ENCODE measurements at places on chromosomes 1 and 21. TPM values are rescaled to one million over a fixed set of nuclear protein-coding genes. Genes with fewer than 3 reads are reported as not detected.

DNA sequence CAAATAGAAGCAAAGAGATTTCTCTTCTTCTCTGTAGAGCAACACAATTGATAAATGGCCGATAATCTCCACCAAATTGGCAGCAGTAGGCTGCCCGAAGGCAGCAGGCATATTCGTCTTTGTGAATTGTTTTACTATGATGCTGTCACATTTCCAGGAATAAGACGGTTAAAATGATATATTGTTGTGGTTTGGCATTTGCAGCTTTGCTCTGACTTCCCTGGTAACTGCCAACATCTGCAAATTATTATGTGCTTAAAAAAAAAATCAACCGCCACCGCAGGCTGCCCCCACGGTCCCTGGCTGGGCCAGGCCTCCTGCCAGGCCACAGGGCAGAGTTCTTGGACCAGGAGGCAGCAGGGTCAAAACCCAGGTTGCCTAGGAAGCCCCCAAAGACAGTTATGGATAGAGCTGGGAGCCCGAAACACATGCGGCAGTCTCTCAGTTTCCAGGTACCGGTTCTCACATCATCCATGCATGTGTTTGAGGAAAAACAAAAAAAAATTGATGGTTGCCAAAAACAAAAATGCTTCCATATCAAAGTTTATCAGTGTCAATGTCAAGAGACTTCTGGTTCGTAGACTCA lies 179.3 kb downstream of the ETS2 start:
- DNase-seq, result no peak

DNA sequence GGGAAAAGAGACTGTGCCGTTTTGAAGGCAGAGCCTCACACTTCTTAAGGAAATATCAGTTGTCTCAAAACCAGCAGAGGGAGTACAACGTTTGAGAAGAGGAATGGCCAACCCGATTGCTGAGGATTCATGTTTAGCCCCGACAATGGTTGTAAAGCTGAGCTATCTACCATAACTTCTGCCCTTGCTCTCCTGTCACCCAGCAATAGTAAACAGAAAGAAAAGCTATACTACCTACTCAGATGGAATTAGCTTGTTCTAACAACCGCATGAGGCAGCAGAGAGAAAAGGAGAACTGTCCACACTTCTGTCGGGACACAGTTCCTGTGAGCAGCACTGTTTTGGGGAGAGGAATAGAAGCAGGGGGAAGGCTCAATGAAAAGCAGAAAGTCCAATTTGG lies 91.2 kb downstream of the SLC45A1 start:
- DNase-seq, result no peak

GRCh38 chr1:228429007-228429406 lies 12.3 kb upstream of the TRIM17 start:
- no peak for DNase-seq

DNA sequence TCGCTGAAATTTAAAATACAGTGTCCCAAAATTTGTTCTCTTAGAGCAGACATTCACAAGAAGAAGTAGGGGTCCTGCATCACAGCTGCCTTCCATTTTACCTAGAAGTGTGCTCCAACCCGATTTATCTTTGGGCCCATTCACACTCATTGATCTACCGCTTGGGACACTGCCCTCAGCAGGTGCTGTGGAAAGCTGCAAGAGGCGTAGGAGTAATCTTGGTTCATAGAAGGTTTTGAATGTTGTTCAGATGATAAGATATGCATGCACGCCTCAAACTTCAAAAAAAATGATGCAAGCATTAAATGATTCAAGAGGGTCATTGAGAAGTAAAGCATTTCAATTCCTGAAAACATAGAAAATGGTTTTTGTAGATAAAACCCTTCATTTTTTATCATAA lies 18.6 kb upstream of the C1orf105 start:
- no peak for DNase-seq

DNA sequence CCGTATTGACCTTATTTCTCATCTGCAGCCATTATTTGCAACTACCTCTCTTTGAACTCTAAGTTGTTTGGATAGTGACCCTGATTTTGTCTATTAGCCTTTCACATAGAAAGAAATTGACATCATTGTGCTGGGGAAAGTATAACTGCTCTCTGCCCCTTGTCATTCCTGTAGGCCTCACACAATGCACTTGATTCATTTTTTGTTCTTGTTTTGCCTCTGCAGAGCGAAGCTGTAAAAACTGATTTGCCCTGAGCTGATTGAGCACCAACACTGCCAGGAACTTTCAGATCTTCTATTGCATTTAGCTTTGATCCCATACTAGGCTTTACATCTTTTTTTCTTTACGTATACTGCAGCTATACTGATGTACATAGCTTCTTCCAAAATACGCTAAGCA lies 167.2 kb upstream of the PTBP2 start:
- no peak for DNase-seq

DNA sequence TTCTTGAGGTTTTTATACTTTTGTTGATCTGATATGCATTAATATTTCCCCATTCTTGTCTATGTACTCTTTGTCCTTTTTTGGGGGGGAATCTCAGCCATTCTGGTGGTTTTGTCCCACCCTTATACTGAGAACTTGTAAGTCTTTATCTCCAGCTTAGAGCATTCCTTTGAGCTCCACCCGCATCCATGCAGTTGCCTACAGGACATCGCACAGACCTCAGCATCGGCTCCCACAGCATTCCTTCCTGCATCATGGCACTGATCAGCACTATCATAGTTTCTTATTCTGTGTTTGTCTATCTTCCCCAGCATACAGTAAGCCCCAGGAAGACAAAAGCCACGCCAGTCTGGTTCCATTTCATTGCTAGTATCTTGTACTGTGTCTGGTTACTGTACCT lies 33.0 kb downstream of the HHAT start:
- DNase-seq, result no peak

DNA sequence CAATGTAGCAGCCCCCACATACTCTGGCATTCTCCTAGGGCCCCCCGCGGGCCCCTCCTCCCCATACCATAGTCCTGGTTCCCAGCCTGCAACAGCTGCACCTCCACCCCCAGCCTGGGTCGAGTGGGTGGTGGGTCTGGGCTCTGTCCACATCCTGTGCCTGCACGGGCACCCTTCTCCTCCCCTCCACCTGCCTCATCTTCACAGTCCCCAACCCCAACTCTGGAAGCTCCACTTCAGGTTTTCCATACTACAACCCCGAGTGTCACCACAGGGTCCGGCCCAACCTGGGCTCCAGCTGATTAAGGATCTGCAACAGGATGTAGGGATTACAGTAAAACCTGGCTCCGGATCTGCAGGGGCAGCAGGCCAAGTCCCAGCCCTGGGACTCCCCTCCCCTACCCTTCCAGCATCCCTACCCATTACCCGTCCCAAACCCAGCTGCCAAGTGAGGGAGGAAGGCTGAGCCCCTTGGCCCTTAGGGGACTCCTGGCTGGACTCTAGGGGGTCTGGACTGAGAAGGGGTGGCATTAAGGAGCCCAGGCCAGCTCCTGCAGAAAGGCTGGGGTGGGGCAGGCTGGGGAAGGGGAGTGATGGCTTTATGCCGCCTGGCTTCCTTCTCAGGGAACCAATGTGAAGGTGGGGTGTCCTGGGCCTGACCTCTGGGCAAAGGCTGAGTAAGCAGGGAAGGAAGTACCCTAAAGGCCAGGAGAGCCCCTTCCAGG lies 116.8 kb downstream of the CASZ1 start:
- DNase-seq, result no peak

GRCh38 chr1:48207536-48208075 lies 14.9 kb upstream of the SLC5A9 start:
- DNase-seq, result no peak

DNA sequence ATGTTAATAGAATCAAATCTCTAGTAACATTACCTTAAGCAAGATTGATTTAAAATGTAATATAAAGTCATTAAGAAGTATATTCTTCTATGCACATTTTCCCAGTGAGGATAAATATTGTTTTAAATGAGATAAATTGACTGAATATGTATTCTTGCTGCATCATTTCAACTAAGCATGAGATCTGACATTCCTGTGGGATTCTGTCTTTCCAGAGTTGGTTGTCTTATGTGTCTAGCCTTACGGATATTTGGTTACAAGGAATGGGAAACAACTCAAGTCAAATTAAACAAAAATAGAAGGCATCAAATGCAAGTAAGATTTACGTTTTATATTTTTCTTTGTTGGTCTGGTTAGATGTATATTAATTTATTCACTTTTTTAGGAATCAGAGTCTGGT lies 287.5 kb downstream of the PTGER3 start:
- no peak for DNase-seq

- peak; percentile 79 for DNase-seq
Measured at GRCh38 chr1:46477153-46477929, 12.3 kb upstream of the DMBX1 start.

DNA sequence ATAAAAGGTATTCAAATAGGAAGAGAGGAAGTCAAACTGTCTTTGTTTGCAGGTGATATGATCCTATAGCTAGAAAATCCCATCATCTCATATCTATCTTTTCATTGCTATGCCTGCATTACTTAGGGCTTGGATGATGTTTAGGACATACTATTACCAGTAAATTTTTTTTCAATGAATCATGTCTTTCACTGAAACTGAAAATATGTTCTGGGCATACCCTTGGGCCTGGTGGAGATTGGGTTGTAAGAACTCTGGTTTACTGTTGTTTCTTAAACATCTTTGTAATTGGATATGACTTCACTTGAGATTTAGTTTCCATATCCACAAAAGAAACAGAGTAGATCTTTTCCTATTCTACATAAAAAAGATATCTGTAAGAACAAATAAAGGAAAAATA lies 502.2 kb upstream of the PRMT6 start:
- DNase-seq, result no peak

- no peak for DNase-seq
Measured at GRCh38 chr1:231940116-231940515, 313.5 kb downstream of the DISC1 start.

IFI44L gene
- 430 TPM for total RNA-seq

DEGS1 gene
- 69.5 TPM for total RNA-seq

TTC34 gene
- total RNA-seq, result 1.5 TPM

PGBD5 gene
- not detected for total RNA-seq

RHCE gene
- total RNA-seq, result not detected

DLGAP3 gene
- 0.88 TPM for total RNA-seq

ZNF648 gene
- total RNA-seq, result not detected

CRABP2 gene
- 1.2 TPM for total RNA-seq

SLAMF9 gene
- total RNA-seq, result not detected

AMY1C gene
- not detected for total RNA-seq

All from activated CD4-positive, alpha-beta memory T cell treated with anti-CD3 and anti-CD28 coated beads, Interleukin-2, amount 10 ng/mL, durations not matched to agents 7 days and 5 days (primary cell).